A549 (cell line): ENCODE measurements at places on chromosomes 5 and 9. TPM values are rescaled to one million over a fixed set of nuclear protein-coding genes. Genes with fewer than 3 reads are reported as not detected.

The LCN2 gene
- polyA plus RNA-seq, result 2.3 to 3.0 TPM (median 2.6 TPM) in 3 replicates

- no peak for DNase-seq
Observed at GRCh38 chr5:6187501-6187900, 190.8 kb downstream of the MED10 start.

The RUFY1 gene
- 31.7 to 33.7 TPM (median 33.3 TPM) in 3 replicates for polyA plus RNA-seq

The PRR7 gene
- 11.0 to 12.1 TPM (median 11.2 TPM) in 3 replicates for polyA plus RNA-seq

GRCh38 chr5:122402955-122403685 is 91.1 kb downstream of the SNCAIP start:
- DNase-seq, result no peak

- DNase-seq, result peak; percentile 24
Observed at GRCh38 chr9:128946571-128947276, 679 bp downstream of the DOLK start.

DNA sequence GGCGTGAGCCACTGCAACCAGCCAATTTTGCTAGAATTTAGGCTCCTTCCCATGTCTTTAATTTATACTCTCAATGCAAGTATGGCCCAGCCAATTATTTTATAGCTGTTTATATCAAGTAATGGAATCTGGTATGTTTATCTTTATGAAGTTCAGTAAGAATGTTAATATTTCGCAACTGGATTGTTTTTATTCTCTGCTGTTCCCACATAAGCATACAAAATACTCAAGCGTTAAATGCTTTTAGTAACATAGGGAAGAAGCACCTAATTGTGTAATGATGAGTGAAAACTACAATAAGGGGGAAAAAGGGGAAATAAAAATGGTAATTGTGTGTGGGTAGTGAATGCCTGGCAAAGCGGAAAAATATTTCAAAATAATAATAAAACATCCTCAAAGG is 21.3 kb downstream of the PWWP2A start:
- DNase-seq, result no peak

DNA sequence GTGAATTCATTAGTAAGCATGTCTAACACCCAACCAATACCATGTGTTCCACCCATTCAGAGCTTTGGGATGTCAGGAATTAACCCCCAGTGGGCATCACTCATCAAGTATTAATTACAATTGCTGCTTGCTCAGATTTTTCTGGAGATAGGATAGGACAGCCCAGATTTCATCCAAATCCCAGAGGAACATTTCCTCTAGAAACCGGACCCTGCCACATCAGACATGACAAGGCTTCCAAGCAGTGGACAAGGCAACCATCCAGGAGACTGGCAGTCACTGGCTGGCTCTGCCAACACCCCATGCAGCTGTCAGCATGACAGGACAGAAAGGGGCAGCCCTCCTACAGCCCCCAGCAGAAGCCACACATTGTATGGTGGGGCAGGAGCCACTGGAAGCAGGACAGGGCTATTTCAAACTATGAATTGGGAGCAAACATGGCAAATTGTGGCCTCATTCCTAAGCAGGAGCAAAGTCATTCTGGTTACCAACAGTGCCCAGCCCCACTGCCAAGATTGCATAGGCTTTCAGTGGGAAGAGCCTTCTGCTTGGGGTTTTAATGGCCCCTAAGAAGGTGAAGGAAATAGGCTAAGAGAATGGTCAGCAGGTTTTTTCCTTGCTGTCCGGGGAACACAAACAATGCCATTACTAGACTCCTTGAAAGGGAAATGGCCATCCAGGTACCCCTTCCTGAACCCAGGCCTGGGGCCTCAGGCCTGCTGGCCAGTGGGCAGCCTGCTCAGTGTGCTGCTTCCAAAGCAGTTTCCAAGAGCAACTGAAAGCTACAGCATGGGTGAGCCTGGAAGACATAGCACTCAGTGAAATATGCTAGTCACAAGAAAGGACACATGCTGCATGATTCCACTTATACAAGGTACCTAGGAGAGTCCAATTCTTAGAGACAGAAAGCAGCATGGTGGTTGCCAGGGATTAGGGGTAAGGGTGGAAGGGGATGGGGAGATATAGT is 294.7 kb upstream of the SLC30A5 start:
- DNase-seq, result no peak

DNA sequence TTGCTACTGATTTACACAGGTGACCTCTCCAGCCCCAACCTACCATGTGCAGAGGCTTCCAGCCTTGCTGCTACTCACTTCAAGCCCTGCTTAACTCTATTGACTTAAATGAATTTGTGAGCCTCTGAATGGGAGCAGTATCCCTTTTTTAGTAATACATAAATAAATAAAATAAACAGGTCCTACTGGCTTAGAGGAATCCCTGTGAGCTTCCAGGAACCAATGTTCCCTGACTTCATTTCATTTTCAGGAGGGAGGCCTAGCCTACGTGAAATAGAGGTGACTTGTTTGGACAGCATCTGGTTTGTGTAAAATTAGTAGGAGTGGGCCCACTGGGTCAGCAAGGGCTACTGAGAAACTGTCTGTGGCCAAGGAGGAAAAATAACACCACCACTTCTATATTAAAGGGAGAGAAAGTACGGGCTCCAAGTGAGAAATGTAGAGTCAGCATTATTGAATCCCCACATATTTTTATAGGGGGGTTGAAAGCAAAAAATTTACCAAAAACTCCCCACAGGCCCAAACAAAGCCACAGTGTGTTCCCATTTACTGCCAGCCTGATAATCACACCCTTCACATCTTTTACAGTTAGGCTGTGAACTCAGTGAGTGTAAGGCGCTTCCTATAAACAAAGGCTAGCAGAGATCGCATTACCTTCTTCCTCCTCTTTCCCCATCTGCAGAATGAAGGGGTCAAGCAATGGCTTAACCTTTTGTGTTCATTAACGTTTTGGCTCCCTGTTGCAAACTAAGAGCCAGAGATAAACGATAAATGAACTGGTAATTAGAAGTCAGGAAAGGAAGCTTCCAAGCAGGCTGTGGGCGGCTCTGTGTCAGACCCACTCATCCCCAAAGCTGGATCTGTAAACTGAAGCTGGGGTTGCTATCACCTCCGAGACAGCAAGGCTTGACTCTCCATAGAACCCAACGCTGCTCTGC is 138.8 kb upstream of the LIFR start:
- DNase-seq, result no peak

The TNC gene
- polyA plus RNA-seq, result 0.63 to 0.68 TPM (median 0.67 TPM) in 3 replicates

DNA sequence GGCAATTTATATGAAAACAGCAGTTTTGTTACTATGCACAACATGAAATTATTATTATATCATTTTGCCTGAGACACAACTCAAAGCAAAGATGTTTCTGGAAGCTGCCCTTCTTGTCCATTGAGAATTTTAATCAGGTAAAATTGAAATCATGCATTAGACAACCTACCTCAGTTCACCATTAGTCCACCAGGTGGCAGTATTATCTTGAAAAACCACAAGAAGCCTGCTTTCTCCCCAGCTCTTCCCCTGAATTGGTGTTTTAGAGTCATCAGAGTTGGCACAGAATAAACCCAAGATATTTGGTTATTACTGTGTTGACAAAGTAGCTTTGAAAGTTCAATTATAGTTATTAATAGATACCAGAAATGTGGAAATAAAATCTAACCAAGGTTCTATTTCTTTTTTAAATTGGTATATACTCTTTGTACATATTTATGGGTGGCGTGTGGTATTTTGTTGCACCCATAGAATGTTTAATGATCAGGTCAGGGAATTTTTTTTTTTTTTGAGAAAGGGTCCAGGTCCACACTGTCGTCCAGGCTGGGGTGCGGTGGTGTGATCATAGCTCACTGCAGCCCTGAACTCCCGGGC is 25.7 kb downstream of the UTP15 start:
- peak; percentile 64 for DNase-seq

DNA sequence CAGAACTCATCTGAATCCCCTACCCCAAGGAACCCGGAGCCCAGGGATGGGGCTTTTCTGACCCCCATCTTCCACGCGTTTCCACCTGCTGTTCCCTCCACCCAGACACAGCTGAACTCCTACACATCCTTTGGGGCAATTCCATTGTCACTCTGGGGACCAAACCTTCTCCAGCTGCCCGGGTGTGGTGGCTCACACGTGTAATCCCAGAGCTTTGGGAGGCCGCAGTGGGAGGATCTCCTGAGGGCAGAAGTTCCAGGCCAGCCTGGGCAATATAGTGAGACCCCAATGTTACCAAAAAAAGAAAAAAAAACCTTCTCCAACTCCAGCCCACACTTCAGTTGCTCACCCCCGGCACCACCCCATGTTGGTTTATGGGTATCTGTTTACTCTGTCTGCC is 8.1 kb downstream of the EPB41L4B start:
- no peak for DNase-seq

- DNase-seq, result no peak
Observed at GRCh38 chr5:12242950-12243888, 339.0 kb upstream of the CTNND2 start.

The LCN15 gene
- 0.07 to 0.09 TPM in 2 of 3 replicates, not detected in the other for polyA plus RNA-seq

DNA sequence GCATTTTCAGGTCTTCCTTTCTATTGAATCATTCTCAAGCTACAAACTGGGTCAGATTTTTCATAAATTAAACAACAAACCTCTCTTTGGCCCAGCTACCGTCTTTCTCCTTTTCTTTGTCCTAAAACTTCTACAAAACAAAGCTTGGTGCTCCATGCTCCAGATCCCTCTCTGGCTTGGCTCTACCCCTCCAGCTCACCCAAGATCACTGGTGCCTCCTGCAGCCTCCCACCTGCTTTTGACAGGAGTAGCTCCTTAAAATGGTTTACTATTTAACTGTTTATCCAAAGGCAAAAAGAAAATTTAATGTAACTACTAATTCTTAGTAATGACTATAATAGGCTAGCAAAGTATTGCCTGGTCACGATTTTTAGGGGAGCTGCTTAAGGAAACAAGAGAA is 10.7 kb upstream of the SERINC5 start:
- DNase-seq, result no peak

DNA sequence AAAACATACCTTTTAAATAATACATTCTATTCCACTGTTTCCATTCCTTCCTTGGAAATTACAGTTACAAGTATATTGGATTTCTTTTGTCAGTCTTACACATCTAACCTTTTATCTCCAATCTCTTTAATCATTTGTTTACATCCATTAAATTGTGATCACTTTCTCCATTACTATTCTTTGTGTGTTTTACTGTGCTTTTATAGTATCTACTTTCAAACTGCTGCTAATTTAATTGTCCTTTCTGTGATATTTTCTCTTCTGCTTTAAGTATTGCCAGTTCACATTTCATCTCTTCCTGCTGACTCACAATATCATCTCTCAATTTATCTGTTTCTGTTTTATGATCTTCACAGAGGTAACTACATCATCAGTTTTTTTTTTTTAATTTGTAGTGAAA is 39.6 kb downstream of the AGTPBP1 start:
- no peak for DNase-seq

DNA sequence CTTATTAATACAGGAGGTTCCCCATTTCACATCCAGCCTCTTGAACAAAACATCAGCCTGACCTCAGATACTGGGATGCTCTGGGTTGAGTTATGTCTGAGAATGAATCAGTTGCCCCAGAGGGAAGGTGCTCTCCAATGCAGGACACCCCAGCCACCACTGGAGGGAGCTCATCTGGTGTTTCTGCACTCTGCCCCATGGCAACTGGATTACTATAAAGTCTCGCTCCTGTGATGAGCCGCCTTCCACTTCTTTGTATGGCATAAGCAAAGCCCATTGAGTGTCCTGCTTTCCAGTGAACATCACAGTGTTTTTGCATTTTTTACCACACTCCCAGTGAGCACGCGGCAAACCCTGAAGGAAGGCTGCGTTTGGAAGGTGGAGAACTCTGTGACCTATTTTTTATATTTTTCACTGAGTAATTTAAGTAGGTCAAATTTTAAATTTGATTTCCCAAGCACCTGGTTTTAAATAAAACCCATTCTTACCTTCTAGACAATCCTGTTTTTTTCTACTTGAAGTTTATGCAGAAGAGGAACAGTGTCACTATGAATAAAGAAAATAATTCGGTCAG is 176.9 kb upstream of the WWC1 start:
- peak; percentile 70 for DNase-seq
